ENCODE measurements at places on chromosomes 12 and 14.

DNA sequence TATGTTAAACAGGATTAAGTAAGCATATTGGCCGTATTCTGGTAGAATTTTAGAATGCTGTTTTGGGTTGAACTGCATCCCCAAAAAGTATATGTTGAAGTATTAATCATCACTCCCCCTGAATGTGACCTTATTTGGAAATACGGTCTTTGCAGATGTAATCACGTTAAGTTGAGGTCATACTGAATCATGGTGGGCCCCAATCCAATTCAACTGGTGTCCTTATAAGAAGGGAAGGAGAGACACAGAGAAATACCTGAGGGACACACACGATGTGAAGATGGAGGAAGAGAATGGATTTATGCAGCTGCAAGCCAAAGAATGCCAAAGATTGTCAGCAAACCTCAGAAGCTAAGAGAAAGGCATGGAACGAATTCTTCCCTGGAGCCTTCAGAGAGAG is 268.6 kb downstream of the ITPR2 start:
- no peak for DNase-seq

GRCh38 chr12:68410018-68410660 is 78.0 kb upstream of the MDM1 start:
- DNase-seq, result no peak

- no peak for DNase-seq
Measured at GRCh38 chr12:46357438-46358324, 14.9 kb downstream of the SLC38A2 start.

GRCh38 chr14:76943072-76943471 is 85.4 kb downstream of the IRF2BPL start:
- DNase-seq, result no peak

- DNase-seq, result no peak
Measured at GRCh38 chr12:52151153-52151836, 40.5 kb downstream of the KRT80 start.

- DNase-seq, result no peak
Measured at GRCh38 chr14:77498120-77498979, at the start of gene ISM2. Gene ISM2 (minus strand): TSS chr14:77498816. CDS start chr14:77498793, 23 bp downstream.

GRCh38 chr14:65349100-65349499 is 63.4 kb upstream of the FUT8 start:
- DNase-seq, result no peak

DNA sequence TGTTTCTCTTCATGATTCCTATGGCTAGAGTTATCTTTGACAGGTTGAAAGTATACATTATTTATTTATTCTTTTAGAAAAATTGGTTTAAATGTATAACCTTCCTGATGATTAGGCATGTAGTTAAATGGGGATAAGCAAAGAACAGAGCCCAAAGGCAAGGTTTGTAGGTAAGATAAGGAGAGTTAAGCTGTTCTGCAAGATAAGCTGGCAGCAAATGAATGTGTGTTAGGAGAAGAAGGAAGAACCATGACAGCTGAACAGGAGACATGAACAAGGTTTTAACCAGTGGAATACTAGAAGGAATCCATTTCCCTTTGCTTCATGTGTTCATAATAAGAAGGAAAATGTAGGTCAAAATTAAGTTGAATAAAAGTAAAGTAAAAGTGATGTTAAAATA is 1330.1 kb upstream of the USP15 start:
- DNase-seq, result no peak

- DNase-seq, result no peak
Measured at GRCh38 chr12:63770375-63770774, 9.3 kb upstream of the RXYLT1 start.

GRCh38 chr12:46506198-46506597 is 133.6 kb upstream of the SLC38A2 start:
- no peak for DNase-seq

- DNase-seq, result no peak
Measured at GRCh38 chr14:34179727-34180126, 228.9 kb upstream of the EGLN3 start.

GRCh38 chr12:121175383-121176119 is 34.4 kb upstream of the P2RX4 start:
- DNase-seq, result no peak

DNA sequence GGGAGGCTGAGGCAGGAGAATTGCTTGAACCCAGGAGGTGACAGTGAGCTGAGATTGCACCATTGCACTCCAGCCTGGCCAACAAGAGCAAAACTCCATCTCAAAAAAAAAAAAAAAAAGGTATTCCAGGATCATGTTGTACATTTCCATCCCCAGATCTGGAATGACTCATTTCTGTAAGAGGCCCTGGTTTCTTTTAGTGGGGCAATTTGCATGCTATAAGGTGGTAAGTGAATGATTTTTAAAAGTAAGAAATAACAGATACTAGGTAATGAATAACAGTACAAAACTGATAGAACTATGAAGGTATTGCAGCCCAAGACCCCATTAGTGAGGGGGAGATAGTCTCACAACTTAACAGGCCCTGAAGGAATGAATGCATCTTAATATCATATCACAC is 17.7 kb upstream of the ADCK1 start:
- DNase-seq, result no peak

DNA sequence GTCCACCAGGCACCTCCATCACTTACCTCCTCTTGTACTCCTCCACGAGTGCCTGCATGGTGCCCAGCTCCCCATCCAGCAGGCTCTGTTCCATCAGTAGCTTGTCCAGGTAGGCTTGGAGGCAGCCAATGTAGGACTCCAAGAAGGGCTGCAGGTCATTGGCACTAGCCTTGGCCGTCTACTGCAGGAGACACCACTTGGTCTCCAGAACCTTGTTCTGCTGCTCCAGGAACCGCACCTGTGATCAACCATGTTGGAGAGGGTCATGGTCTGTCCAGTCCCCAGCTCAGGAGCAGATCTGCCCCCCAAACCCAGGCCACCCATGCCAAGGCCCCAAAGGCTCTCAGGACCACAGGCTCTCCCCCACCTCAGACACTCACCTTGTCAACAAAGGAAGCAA is 23.9 kb downstream of the KRT76 start:
- no peak for DNase-seq
